ENCODE measurements at places on chromosomes 5 and 9. TPM values are rescaled to one million over a fixed set of nuclear protein-coding genes. Genes with fewer than 3 reads are reported as not detected.

- DNase-seq, result no peak
Observed at GRCh38 chr9:100213730-100214477, 114.9 kb downstream of the INVS start.

- DNase-seq, result no peak
Observed at GRCh38 chr9:22838266-22838665, 391.6 kb downstream of the DMRTA1 start.

DNA sequence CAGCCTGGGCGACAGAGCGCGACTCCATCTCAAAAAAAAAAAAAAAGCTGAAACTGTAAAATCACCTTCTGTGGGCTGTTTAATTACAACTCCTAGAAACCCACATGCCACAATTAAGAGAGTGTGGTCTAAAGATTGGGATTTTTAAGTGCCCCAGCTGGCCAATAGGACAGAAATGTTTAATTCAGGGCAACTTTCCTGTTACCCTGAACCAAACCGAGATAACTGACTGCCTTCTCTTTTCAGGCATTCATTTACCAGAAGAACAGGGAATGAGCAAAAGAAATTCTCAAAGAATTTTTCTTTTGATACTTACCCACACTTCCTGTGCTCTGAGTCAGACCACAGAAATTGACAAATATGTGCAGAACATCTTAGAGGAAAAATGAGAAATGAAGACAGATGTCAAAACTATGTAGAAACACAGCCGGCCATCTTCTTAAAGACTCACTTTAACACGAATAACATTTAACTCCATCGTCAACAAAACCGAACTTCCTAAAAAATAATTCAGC lies 221.3 kb upstream of the DAPK1 start:
- DNase-seq, result no peak

- DNase-seq, result no peak
Observed at GRCh38 chr5:26662806-26663360, 375.5 kb downstream of the CDH9 start.

DNA sequence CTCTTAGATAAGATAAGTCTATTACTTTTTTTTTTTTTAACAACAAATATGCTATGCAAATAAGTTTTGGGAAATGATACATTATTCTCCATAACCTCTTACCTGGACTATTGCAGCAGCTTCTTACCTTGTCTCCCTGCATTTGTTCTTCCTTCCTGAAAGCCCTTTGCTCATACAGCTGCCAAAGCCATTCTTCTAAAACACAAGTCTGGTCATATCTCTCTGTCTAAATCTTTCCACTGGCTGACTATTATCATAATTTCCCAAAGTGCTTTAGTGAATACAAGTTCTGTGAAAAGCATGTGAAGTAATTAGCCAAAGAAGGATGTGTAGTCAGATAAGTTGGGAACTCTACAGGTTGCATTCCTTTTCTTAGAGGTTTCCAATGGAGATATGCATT lies 115.4 kb upstream of the CNTLN start:
- no peak for DNase-seq

- DNase-seq, result no peak
Observed at GRCh38 chr9:21943464-21943863, 50.7 kb downstream of the CDKN2A start.

DNA sequence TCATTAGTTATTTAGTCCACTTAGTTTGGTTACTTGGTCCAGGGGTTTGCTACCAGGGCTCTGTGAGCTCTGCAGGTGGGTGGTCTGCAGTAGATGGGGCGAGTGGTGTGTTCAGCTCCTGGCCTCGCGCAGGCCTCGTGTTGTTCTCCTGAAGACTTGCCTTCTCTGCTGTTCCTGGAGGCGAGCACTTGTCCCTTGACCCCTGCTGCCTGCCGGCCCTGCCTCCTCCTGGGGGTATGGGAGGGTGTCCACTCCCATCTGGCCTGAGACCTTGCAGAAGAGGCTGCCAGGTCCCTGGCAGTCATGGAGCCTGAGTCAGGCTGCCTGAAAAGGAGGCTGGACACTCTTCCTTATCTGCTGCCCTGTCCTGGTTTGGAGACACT lies 137.0 kb downstream of the CACNA1B start:
- DNase-seq, result no peak

The KCNN2 gene
- total RNA-seq, result 29.8 TPM

DNA sequence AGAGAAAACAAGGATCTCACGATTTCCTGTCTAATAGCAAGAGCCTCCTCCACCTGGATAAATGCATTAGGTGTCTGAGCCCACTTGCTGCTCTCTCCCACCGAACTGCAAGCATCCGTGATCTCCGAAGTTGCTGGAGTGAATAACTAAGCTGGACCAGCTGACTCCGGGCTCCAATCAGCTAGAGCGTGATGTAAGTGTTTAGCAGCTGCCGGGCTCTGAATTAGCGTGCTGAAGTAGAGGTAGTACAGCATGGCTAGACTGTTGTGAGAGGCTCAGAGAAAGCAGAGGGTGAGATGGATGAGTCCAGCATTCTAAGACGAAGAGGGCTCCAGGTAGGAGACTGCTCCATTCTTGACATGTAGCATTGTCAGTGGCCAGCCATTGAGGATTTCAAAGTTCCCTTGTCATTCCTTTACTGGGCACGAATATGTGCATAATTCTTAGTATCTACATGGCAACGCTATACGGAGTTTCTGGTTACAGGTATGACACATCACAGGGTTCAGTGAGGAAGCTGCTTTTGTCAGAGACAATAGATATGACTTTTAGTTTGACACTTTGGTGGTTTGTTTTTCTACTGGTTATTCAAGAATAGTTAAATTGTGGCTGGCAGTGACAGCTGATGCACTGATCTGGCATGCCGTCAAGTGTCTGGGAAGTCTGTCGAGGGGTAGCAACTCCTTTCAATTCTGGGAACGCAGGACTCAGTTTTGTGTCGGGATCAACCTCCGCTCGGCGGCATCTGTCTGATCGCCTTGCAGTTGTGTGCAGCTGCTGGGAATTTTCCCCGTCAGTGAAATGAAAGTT lies 232.6 kb downstream of the MAST4 start:
- peak; percentile 45 for DNase-seq

GRCh38 chr5:178794433-178794832 lies 64.0 kb upstream of the ZNF354A start:
- no peak for DNase-seq

- DNase-seq, result no peak
Observed at GRCh38 chr5:14572385-14572784, 9.2 kb upstream of the OTULINL start.

DNA sequence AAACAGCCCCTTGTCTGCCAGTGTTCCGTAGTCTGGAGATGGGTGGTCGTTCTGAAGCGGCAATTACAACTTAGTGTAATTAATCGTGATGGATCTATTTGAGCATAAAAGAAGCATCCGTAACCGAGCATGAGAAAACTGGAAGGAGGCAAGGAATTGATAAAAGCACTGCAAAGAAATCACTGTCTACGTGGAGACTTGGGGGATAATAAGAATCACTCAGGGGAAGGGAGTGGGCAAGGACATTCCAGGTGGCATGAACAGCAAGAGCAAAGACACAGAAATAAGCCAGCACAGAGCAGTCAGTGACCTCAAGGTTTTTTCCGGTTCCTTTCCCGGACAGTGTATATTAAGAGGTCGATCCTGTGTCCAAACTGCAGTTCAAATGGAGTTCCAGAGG lies 35.0 kb downstream of the TLR4 start:
- no peak for DNase-seq

- DNase-seq, result no peak
Observed at GRCh38 chr5:36945687-36946086, 69.1 kb downstream of the NIPBL start.

DNA sequence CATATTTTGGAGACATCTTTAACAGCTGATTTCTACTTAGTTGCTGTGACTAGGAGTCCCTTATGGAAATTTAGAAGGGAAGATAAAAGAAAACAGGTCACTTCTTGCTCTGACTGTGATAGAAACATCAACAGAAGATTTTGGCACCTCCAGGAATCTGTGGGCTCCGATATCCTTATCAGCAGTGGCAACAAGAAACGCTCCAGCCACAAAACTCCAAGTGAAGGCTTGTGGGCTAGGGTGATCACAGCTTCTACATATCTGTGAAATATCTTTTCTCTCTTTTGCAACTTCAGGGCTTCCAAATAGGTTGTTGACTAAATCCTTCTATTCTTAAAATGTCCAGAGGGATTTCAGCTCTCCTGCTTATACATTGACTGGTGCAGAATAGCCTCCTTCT lies 1625.5 kb upstream of the CDH6 start:
- DNase-seq, result no peak

DNA sequence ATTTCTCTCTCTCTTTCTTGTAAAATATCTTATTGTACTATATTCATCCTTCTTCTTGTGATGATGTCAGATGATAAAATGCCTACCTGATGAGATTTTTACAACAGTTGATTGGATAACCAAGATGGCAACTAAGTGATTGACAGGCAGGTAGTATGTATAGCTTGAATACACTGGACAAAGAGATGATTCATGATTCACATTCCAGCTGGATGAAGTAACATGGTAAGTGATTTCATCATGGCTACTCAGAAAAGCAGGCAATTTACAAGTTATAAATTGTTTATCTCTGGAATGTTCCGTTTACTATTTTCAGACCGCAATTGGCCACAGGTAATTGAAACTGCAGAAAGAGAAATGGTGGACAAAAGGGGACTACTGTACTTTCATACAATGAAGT lies 1471.7 kb upstream of the C9orf72 start:
- DNase-seq, result no peak

GRCh38 chr5:141298376-141298775 lies 5.5 kb downstream of the SLC25A2 start:
- DNase-seq, result no peak

DNA sequence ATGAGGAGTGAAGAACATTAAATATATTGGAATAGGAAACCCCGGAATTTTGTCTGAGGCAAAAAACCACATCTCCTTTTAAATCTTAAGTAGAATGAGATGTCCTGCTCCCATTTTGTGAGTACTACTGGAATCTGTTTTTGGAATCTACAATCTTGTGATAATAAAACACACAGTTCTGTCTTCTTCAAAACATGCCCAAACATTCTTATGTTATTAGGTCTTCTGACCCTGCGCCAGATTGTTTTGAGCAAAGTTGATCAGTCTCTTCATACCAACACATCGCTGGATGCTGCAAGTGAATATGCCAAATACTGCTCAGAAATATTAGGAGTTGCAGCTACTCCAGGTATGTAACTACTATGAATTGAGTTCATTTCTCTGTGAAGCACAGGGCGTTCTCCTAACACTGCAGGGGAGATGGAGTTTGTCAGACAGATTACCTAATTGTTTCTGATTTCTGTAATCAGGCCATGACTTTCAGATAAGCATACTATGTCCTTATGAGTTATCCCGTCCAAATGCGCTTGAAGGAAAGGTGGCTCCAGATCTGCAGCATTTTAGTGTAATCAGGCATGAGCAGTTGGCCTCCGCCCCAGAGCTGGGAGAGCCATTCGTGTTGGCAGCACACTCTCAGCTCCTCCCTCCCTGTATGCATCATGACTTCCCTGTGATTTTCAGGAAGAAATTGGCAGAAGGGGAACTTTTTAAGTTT lies 88.0 kb downstream of the NLN start:
- peak; percentile 24 for DNase-seq

The PAX5 gene
- not detected for total RNA-seq

DNA sequence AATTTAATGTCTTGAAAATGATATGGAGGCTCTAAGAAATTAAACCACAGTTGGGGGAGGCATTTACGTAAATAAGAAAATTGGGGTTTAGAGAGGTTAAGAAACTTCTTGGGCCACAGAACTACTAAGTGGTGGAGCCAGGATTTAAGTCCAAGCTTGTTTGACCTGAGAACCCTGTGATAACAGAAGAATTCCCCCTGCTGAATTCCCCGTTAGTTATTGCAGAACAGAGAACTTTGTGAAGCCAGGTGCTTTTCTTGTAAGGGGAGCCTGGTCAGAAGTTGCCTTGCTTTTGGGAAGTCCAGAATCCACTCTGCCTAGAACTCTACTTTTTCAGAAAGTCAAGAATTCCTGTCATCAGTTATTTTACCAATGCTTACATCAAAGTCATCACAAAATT lies 309.3 kb upstream of the SEMA6A start:
- no peak for DNase-seq

- DNase-seq, result no peak
Observed at GRCh38 chr5:38776149-38776896, 69.5 kb upstream of the OSMR start.

GRCh38 chr9:131334629-131335367 lies 45.3 kb downstream of the PLPP7 start:
- DNase-seq, result no peak

GRCh38 chr5:10481241-10481935 lies 39.7 kb downstream of the ROPN1L start:
- no peak for DNase-seq

DNA sequence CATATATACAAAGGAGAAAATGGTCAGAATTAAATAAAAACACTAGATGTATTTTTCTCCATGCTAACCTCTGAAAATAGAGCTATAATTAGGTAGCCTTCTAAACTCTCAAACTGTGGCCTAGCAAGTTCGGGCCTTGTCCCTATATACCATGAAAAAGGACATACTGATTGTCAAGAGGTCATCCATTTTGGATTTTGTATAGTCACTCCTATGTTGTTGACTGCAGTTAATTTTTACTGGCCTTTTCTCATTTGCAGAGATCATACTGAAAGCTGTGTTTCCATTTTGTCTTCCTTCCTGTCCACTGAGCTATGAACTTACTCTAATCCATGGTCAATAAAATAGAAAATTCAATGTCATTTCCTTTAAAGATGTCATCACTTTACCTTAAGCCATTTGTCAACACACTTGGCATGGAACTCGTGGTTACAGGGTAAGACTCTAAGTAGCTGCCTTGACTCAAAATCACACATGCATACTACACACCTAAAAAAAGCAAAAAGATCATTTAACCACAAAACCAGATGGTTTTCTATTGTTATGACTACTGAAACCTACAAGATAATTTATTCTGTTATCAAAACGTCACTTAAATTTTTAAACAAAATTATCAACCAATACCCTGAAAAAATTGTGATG lies 58.0 kb downstream of the RNF38 start:
- DNase-seq, result no peak

- peak; percentile 67 for DNase-seq
Observed at GRCh38 chr5:154755361-154756008, at the start of gene LARP1. Gene LARP1, plus strand, starts transcription at chr5:154755377. Its CDS starts 381 bp downstream, at chr5:154755758.

DNA sequence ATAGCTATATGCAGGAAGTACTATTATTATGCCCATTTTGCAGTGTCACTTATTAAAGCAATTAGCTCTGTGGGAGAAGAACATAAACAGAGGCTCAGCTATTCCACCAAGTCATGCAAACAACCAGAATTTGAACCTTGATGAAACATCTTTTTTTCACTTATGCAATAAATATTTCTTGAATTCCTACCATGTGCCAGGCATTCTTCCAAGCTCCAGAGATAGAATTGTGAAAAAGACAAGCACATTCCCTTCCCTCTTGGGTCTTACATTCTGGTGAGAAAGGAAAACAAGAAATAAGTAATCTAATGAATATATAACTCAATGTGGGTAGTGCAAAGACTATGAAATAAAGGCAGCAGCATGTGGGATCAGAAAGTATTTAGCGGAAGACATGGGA lies 32.1 kb upstream of the ADRB2 start:
- DNase-seq, result no peak

- DNase-seq, result no peak
Observed at GRCh38 chr5:172499287-172499686, 45.0 kb upstream of the SH3PXD2B start.

All from frontal cortex (tissue), 4 donors.